ENCODE measurements at places on chromosomes 12 and 14. TPM values are rescaled to one million over a fixed set of nuclear protein-coding genes. Genes with fewer than 3 reads are reported as not detected.

DNA sequence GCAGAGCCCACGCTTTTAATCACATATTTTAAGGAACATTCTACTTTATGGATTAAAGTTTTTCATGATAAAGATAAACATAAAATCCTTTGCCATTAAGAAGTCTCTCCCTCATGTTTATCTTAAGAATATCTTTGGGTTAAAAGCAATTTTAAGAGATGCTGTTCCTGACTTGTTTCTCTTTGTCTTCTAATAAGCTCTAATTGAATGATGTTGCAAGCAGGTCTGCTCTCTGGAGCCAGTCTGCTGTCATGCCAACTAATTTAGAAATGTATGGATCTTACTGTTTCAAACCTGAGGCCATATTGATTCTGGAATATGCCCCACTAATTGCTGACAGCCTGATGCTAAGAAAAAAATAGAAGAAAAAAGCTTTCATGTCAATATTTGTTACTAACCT lies 173.6 kb downstream of the TTC8 start:
- DNase-seq: no peak

DNA sequence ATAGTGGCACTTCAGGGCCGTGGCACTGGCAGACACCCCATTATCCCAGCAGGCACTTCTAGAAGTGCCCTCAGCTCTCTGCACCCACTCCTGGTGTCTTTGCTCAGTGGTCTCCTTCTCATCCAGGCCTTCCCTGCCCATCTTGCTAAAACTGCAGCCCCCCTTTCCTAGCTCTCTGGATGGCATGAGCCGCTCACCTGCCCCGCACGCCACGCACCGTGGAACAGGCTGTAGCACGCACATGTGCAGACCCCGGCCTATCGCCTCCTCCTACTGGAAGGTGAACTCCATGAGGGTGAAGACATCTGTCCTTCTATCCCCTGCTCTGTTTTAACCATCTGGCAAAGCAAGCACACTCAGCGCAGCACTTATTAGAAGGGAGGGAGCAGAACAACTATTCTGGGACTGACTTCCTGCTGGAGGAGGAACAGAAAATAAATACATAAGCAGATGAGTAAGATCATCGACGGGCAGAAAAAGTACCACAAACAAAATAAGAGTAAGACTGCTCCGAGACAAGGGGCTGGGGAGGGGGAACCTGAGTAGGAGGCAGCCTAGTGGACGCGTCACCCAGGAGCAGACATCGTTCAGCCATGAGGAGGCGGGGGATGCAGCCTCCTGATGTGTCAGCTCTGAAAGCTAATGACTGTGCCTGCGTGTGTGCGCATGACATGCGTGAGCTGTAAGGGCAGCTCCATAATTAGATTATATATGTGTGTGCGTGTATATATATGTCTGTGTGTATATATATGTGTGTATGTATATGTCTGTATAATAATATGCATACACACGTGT lies 7.8 kb upstream of the FZD10 start:
- no peak for DNase-seq

The COX8C gene
- not detected for total RNA-seq

The SOAT2 gene
- not detected for total RNA-seq

GRCh38 chr12:41802803-41803202 lies 341.9 kb downstream of the GXYLT1 start:
- DNase-seq: no peak

DNA sequence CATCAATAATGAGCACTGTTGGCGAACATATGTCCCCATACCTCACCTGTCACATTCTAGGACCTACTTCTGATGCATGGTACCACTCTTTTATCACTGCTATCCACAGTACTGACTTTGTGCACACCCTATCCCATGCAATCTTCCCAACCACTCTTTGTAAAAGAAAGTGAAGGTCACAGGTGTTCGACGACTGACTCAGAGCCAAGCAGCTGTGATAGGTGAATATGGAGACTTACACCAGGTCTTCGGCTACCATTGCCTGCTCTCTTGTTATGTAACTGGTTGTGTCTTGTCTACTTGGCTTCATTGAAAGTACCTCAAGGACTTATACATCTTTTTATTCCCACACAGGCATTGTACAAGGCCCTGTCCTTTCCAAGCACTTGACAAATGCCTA lies 169.0 kb downstream of the ANO2 start:
- DNase-seq: no peak

- no peak for DNase-seq
These were observed 6.9 kb downstream of the FBXO34 start for GRCh38 chr14:55277972-55278740.

DNA sequence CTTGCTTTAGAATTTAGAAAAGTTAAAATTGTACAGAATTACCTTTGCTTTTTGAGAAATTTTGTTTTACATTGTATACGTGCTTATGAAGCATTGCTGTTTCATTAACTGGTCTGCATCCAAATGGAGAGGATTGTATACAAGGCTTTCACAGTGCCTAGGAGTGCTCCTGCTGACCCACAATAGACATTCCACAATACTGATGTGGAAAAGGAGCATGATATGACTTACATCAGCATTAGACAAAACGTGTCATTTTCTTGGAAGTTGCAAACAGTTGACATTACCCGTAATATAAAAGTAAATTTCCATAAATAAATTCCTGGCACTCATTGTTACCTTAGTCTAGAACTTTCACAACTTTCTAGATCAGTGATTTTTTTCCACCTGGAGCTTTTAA lies 1.9 kb downstream of the PRKD1 start:
- no peak for DNase-seq

The AMIGO2 gene
- total RNA-seq: 8.6 TPM

The GPRC5A gene
- 0.09 TPM for total RNA-seq

DNA sequence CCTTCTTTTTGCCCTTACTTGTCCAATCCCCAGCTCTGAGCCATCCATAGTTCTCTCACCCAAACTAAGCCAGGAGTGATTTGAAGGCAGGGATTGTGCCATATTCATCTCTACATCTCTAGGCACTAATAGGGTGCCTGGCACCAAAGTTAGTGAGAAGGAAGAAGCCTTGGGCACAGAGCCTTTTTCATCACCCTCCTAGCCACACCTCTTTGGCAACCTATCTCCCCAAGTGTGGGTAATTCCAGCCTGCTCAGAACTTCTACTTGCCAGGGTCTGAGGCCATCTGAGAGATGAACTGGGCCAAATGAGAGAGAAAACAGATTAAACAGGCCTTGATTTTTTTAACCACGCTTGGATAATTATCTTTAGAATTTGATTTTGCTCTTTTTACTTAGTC lies 61.3 kb downstream of the PHLDA1 start:
- no peak for DNase-seq

- no peak for DNase-seq
These were observed 36.5 kb downstream of the SSH1 start for GRCh38 chr12:108820707-108821406.

DNA sequence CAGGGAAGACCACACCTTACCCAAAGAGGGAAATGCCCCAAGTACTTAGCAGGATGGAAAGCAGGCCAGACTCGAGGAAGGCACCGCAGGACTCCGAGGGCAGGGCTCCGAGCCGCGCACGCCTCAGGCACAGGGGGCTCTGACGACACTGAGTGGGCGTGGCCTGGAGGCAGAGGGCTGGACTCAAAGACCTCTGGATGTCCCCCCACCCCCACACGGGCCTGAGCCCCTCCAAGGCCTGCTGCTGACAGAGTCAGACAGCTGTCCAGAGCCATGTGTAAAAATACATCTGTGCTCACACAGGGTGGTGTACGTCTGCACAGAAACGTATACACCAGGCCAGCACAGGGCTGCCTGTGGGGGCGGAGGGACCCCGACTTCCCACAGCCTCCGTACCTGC lies 1.4 kb downstream of the AKT1 start:
- peak; percentile 79 for DNase-seq

DNA sequence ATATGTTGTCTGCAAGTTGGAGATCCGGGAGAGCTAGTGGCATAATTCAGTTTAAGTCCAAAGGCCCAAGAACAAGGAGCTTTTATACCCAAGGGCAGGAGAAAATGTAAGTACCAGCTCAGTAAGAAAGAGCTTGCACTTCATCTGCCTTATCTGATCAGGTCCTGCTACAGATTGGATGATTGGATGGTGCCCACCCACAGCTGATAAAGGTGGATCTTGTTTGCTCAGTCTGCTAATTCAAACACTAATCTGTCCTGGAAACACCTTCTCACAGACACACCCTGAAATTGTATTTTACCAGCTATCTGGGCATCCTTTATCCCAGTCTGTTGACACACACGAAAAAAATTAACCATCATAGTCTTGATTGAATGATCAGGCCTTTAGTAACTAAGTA lies 230.7 kb upstream of the SLC16A7 start:
- no peak for DNase-seq

DNA sequence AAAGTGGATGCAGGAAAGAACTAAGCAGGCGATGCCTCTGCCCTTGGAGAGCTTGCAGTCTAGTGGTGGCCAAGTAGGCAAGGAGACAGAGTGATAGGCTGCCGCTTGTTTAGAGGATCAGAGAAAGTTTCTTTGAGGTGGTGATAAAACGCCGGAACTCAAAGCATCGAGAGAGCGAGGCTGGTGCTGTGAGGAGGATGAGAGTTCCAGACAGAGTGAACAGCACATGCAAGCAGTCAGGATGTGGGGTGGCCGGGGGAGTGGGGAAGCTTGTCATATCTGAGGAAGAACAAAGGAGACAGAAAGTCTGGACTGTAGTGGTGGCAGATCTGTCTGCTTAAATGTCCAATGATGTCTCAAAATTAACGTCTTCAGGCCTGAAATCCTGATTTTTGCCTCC lies 319.7 kb downstream of the SNAPC1 start:
- no peak for DNase-seq

DNA sequence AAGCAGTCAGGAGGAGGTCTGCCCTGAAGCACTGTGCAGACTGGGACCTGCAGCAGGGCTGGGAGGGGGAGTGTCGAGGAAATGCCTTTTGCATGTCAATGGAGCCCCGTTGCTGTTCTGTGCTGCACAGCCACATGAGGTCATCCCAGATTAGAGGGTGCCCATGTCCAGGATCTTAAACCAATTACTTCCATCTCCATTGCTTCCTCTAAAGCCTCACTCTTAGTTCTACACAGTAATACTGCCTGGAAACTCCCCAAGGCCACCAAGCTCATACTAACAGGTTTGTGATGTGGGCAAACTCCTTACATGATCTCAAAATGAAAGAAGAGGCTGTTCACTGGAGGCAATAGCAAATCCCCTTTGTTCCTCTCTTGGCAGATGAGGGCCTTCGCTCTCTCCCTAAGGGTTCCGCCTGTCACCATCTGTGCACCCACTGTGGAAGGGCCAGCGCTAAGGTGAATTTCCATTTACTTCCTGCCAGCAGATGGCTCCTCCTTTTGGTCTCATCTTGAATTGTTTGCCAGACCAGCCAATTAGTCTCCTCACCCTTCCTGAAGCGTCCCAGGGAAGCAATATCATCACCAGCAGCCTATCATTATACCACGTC lies 35.4 kb upstream of the LTA4H start:
- DNase-seq: peak; percentile 68

DNA sequence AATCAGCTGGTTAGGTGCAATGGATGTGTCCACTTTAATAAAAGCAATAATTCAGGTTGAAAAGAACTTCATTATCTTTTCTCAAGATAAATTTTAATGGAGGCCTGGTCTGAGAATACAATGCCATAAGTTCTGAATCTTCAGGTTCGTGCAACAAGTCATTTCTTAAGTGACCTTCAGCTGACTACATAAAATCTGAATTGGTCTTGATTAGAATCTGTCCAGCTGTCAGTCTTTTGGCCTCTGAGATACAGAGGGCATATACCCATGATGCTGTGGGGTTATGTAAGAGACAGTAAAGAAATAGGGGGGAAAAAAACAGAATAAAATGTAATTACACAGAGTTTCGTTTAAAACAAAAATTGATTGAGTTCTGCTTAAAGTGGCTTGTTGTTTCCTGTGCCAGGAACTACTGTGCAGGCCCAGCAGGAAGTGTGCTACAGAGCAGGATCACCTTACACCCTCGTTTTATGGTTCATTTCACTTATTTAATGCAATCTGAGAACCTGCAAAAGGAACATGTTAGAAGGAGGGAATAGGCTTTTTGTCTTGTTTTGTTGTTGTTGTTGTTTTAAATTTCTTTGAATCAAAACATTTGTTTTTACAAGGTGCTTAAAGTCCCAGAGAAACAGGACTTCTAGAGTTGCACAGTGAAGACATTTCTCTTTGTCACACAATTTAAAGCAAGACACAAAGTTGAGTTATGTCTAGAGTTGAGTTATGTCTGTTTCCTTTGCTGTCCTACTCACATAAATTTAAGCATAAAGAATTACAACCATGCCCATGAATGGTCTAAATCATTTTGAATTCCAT lies 64.2 kb downstream of the LGR5 start:
- no peak for DNase-seq

- no peak for DNase-seq
These were observed 319.9 kb downstream of the TMEM121 start for GRCh38 chr14:105846312-105846711.

- DNase-seq: no peak
These were observed 35.0 kb upstream of the PLEK2 start for GRCh38 chr14:67447033-67447381.

The SLC17A8 gene
- total RNA-seq: not detected

- peak; percentile 74 for DNase-seq
These were observed 151.4 kb upstream of the EEA1 start for GRCh38 chr12:93080452-93080851.

- no peak for DNase-seq
These were observed 308.2 kb downstream of the EMP1 start for GRCh38 chr12:13504736-13505135.

DNA sequence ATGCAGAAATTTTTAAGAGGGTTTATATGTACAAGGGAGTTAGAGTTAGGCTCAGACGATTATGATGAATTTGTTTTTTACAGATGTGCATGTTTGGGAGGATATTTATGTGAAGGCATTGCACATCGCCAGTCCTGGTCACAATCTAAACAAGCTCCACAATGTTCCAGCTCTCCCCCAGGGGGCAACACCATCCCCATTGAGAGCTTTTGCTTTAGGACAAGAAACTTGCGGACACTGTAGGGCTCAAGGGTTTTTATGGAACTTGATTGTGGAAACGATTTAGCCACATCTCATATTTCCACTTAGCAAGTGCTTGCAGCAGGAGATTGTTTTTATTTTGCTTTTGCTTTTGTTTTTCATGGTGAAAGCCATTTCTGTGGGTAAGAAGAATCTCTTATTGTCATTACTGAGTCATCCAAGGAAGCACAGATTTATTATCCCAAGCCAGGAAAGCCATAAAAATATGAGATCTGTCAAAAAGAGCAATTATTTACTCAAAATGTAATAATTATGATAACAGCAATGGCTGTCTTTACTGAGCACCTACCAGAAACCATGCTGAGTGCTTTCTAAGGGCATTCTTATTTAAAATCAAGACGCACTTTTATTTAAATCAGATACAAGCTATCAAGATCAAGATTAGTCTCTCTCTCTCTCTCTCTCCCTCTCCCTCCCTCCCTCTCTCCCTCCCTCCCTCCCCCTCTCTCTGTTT lies 276.7 kb upstream of the SRRM4 start:
- peak; percentile 47 for DNase-seq

- no peak for DNase-seq
These were observed 20.2 kb upstream of the OASL start for GRCh38 chr12:121059031-121059898.

The DHRS2 gene
- 0.66 TPM for total RNA-seq

Data from H9 (cell line).